Activated CD8-positive, alpha-beta T cell treated with anti-CD3 and anti-CD28 coated beads for 36 hours (primary cell): ENCODE measurements at places on chromosomes 2 and 18. TPM values are rescaled to one million over a fixed set of nuclear protein-coding genes. Genes with fewer than 3 reads are reported as not detected.

COMMD1 gene
- total RNA-seq: 27.0 TPM

COPS8 gene
- total RNA-seq: 54.2 TPM

KRTCAP3 gene
- total RNA-seq: 4.2 TPM

CERKL gene
- 0.11 TPM for total RNA-seq

AGPS gene
- 55.7 TPM for total RNA-seq

METAP1D gene
- 8.8 TPM for total RNA-seq

VAMP8 gene
- 91.1 TPM for total RNA-seq

CAPN13 gene
- not detected for total RNA-seq

DNAH6 gene
- 1.3 TPM for total RNA-seq

GAD1 gene
- 1.3 TPM for total RNA-seq

HJURP gene
- 83.6 TPM for total RNA-seq

ALPG gene
- total RNA-seq: not detected

RNF25 gene
- total RNA-seq: 17.0 TPM

MCM6 gene
- total RNA-seq: 229 TPM

MFSD2B gene
- total RNA-seq: 0.25 TPM

SCN3A gene
- total RNA-seq: not detected

SERPINB5 gene
- total RNA-seq: not detected

IER3IP1 gene
- 11.1 TPM for total RNA-seq

REG3G gene
- total RNA-seq: not detected

CEP192 gene
- total RNA-seq: 39.5 TPM

CASP10 gene
- 22.6 TPM for total RNA-seq

ECEL1 gene
- 0.56 TPM for total RNA-seq

SANBR gene
- total RNA-seq: 0.97 TPM

LRRC30 gene
- not detected for total RNA-seq

PSMA8 gene
- 1.3 TPM for total RNA-seq

IL36G gene
- total RNA-seq: not detected

DYSF gene
- 3.5 TPM for total RNA-seq

MBD2 gene
- 102 TPM for total RNA-seq

ANKRD62 gene
- not detected for total RNA-seq

RAPGEF4 gene
- 1.3 TPM for total RNA-seq

CHRNG gene
- total RNA-seq: not detected

TAF1B gene
- total RNA-seq: 22.3 TPM

KCNIP3 gene
- total RNA-seq: not detected

AGFG1 gene
- total RNA-seq: 119 TPM

LAMA3 gene
- not detected for total RNA-seq

KCNS3 gene
- total RNA-seq: not detected

LHCGR gene
- not detected for total RNA-seq
